ENCODE measurements at places on chromosomes 11 and 22. TPM values are rescaled to one million over a fixed set of nuclear protein-coding genes. Genes with fewer than 3 reads are reported as not detected.

The OTOG gene
- total RNA-seq: not detected

The MDK gene
- total RNA-seq: 3.4 TPM

The SLC1A2 gene
- total RNA-seq: not detected

The NCF4 gene
- total RNA-seq: 2.5 TPM
